ENCODE measurements at places on chromosomes 11 and 22.
A peak's percentile ranks its signal among the peaks of the same experiment; 100 is the strongest.

GRCh38 chr11:57338142-57338541, at the start of gene P2RX3:
Gene P2RX3, plus strand, starts transcription at chr11:57338352. Its CDS starts 199 bp downstream, at chr11:57338551.
- DNase-seq = no peak

- no peak for DNase-seq
These were observed 11.3 kb downstream of the MYO18B start for GRCh38 chr22:25753252-25753651.

DNA sequence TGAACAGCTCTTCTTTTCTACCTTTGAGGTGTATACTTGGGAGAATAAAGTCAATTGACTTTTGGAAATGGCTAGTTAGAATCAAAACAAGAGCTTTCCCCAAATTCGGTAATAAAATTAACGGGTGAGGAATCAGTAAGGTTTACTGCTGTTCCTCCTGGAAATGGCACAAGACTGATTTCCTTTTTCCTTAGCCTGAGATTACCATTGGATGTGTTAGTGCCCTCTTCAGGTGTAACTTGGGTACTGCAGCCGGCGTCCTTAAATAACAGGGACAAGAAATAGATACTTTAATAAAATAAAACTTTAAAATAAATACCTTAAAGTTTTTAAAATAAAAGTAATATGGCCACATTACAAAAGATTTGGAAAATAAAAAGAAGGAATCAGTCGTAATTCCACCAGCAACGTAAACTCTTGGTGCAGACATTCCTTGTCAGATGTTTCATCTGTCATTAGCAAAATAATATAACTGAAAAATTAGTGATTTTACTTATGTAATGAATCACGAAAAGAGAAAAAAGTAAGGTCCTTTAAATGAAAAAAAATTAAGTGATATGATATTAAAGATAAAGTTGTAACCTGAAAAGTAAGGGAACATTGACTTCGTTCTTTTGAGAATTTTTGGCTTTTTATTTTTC, 29.7 kb downstream of the ZFTA start:
- DNase-seq = peak; percentile 37

GRCh38 chr22:25655371-25655935, 86.5 kb upstream of the MYO18B start:
- DNase-seq = no peak

- no peak for DNase-seq
These were observed 64.3 kb downstream of the MICAL3 start for GRCh38 chr22:17960011-17960410.

All from activated T-helper 9 cell treated with anti-CD3 and anti-CD28 coated beads, Interleukin-2, amount 50 U/mL, for 16 hours (primary cell).